Naive thymus-derived CD4-positive, alpha-beta T cell (primary cell): ENCODE measurements at places on chromosomes 11 and 22. TPM values are rescaled to one million over a fixed set of nuclear protein-coding genes. Genes with fewer than 3 reads are reported as not detected.

GRCh38 chr11:26244207-26244606, 87.7 kb upstream of the ANO3 start:
- no peaks in the 10 kb centered on the region for H3K4me1 ChIP-seq
- H3K36me3 ChIP-seq, result no peaks in the 10 kb centered on the region
- no peaks in the 10 kb centered on the region for H3K27me3 ChIP-seq
- no peak overlapping the region for H3K4me3 ChIP-seq

DNA sequence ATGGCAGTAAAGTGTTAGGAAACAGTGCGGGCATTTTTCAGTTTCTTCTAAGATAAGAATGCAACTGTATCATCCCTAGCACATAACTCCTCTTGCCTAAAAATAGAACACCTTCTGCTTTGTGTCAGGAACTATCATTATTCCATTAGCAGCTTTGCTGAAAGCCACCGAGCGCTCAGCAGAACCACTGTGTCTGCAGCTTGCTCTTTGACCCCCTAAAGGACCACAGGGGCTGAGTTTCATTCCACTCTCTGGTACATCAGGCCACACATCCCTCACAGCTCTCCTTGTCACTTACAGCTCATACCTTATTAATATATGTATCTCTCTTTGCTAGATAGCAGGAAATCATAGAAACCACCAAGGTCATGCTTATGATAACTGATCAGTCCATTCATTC, 360.2 kb downstream of the KCNA4 start:
- no peak for DNase-seq
- no peak overlapping the region for H3K4me3 ChIP-seq
- H3K36me3 ChIP-seq, result no peaks in the 10 kb centered on the region
- H3K27me3 ChIP-seq, result no peaks in the 10 kb centered on the region

DNA sequence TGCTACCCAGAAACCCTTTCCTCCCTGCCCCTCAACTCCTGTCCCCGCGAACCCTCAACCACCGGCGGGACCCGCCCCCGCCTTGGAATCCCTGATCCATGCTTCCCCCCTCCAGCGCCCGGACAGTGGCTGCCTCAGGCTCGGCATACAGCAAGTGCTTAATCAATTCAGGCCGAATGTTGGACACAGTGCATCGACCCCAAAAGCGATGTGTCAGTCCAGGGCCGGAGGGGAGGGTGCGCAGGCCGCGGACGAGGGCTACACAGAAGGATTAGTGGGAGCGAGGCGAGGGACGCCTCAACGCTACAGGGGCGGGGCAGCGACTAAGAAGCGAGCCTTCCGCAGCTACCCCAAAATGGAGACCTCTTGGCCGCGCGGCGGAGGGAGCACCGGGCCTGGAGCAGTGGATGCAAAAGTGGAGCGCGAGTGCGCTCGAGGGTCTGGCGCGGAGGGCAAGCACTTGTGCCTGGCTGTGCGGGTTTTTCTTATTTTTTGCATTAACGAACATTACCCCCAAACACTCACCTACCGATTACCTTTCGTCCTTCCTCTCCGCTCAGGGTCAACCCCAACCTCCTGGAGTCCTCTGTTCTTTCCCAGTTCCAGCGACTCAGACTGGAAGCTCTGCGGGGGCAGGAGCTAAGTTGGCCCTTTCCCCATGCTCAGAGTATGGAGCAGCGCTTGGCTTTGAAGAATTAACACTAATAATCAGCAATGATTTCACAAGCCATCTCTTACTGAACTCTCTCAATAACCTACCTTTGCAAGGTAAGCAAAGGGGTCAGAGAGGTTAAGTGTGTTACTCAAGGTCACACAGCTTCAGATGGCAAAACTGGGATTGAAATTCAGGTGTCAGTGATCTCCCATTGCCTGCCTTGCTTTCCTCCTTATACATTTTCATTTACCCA, 30.0 kb upstream of the WNT11 start:
- H3K27ac ChIP-seq, result peak overlapping the region; percentile 25
- peak overlapping the region; percentile 98 for H3K4me3 ChIP-seq
- no peak for DNase-seq
- H3K36me3 ChIP-seq, result peaks cover 3% of the 10 kb centered on the region
- H3K27me3 ChIP-seq, result no peaks in the 10 kb centered on the region
- peaks cover 24% of the 10 kb centered on the region for H3K4me1 ChIP-seq

Gene TRIM49
- polyA plus RNA-seq, result not detected

Gene NOX4
- polyA plus RNA-seq, result not detected

Gene BIK
- 4.3 TPM for polyA plus RNA-seq
